B cell (primary cell): ENCODE measurements at places on chromosomes 7 and 10. TPM values are rescaled to one million over a fixed set of nuclear protein-coding genes. Genes with fewer than 3 reads are reported as not detected.
A peak's percentile ranks its signal among the peaks of the same experiment; 100 is the strongest.

DNA sequence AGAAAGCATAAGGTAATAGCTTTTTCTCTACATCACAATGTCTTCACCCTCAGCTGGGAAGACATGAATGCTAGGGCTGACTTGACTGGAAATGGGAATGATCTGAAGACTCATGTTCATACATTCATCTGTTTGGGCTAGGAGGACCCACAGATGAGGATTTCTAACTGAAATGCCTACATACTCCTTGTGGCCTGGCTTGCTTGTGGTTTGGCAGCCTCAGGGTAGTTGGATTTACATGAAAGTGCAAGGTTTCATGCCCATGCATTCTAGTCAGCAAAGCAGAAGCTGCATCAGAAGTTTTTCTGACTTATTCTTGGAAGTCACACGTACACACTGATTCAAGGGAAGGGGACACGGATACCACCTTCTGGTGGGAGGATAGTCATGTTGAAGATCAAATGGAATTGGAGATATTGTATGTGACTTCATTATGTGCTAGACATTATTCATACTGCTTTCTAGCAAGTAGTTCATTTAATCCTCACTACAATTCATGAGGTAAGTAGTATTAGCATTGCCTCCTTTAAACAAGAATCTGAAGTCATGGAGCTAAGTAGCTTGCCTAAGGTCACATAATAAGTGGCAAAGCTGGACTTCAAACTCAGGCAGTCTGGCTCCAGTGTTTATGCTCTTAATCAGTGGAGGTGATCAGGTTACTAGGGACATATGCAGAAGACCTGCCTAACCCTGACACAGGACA lies 957.0 kb downstream of the LRMDA start:
- DNase-seq, result no peak

Gene PRTFDC1
- 0.22 and 0.63 TPM in 2 replicates for polyA plus RNA-seq

DNA sequence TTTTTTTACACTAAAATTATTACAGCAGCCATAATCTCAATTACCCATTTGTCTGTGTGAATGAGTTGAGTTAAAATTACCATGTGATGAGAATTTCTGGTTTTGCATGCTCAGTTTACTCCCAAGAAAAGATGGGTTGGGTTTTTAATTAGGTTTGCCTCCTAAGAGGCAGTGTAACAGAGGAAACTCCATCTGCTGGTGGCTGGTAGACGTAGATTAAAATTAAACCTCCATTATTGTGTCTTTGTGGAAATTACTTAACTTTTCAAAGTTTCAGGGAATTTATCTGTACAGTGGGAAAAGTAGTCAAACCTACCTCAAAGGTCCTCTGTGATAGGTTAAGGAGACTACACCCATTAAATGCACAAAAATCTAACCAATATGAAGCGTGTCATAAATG lies 954.2 kb downstream of the PCDH15 start:
- no peak for DNase-seq

- no peak for DNase-seq
These were observed 11.4 kb downstream of the ZWINT start for GRCh38 chr10:56349611-56350010.

- DNase-seq, result no peak
These were observed 269.2 kb upstream of the TCERG1L start for GRCh38 chr10:131580674-131581073.

DNA sequence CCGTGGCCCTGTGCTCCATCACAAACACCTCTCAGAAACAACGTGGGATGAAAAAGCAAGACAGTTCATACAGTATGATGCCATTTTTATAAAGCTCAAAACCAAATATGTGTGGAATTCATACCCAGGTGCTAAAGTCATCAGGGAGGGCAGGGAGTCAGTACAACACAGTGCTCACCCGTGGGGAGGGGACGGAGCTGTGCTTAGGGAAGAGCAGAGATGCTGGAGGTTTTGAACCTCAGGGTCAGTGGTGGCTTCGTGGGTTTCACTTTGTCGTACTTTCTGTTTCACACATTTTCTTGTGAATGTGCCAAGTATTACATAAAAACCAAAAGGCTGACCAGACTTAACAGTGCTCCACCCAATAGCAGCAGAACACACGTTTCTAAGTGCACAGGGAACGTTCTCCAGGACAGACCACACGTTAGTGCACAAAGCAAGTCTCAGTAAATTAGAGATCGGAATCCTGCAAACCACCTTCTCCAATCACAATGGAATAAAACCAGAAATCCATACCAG lies 21.2 kb downstream of the ZMIZ2 start:
- DNase-seq, result peak; percentile 49

GRCh38 chr10:3871424-3871996 lies 86.5 kb upstream of the KLF6 start:
- DNase-seq, result no peak

DNA sequence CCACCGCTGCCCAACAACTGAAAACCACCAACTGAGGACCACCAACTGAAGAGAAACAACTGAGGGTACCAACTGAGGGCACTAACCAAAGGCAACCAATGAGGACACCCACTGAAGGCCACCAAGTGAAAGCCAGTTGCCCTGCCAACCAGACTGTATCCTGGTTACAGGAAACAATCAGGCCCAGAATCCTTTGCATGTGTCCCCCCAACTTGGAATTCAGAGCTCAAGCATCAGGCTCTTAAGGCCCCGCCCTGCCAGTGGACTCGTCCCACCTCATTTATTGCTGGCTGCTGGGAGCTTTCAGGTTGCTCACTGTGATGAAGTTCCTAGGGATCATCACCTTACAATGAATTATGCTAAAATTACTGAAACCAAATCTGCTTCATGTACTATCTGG lies 76.6 kb upstream of the ABI1 start:
- no peak for DNase-seq

GRCh38 chr7:24384362-24385030 lies 100.5 kb downstream of the NPY start:
- DNase-seq, result no peak

DNA sequence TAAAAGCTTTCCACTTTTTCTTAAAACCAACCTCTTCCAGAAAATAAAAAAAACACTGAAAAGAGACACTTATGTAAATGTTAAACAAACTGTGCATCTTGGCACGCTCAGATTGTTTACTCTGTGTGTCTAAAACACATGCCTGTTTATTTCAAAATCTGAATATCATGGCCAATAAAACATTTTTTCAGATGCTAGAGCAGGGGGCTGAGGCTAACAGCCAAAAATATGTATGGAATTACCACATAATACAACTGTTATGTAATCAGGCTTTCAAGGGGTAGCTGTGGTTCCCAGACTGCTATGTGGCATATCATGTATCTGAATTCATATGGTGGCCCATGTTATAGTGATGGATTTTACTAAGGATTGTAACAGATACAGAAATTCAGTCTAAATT lies 130.4 kb downstream of the HIBADH start:
- no peak for DNase-seq

Gene ADO
- polyA plus RNA-seq, result 8.6 and 9.4 TPM in 2 replicates

GRCh38 chr10:44418637-44419036 lies 33.7 kb upstream of the CXCL12 start:
- no peak for DNase-seq

GRCh38 chr10:120555436-120555835 lies 98.4 kb downstream of the PLPP4 start:
- DNase-seq, result no peak

GRCh38 chr7:11193131-11193867 lies 219.6 kb downstream of the PHF14 start:
- DNase-seq, result no peak

DNA sequence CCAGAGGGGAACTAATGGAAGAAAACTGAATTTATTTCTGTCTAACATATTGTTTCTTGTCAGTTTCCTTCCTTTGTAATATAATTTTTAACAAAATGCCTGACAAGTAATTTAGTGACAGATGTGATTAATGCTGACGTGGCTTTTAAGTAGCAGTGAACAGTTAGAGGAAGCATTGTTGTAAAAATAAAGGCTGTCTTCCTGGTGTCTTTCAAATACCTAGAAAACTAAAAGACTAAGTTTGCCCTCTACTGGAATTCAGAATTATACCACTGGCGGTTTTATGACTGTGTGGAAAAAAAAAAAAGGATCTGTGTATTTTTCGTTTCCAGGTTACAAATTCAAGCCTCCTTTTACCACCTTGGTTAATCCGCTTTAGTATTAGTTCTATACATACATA lies 217.1 kb upstream of the DPP6 start:
- no peak for DNase-seq

Gene BTAF1
- 58.2 and 90.5 TPM in 2 replicates for polyA plus RNA-seq

DNA sequence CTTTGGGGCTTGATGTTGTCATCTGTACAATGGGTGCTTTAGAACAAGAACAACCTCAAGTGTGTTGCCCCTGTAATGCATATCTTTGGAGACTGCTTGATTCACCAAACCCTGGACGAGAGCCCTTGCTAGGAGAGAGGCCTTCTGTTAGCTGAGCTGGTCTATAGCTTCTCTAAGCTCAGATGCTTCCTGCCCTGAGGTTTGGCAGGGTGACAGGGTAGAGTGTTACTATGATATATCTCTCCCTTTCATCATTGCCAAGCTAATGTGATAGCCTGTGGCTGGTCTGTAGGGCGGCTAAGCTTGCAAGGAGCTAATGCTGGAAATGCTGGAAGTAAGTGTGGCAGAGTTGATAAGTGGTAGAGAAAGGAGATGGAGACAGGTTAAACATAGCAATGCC lies 364.1 kb downstream of the RPS24 start:
- no peak for DNase-seq

GRCh38 chr7:45099891-45100760 lies 11.4 kb upstream of the NACAD start:
- DNase-seq, result no peak

GRCh38 chr7:158066085-158066484 lies 521.5 kb downstream of the PTPRN2 start:
- no peak for DNase-seq

Gene BTBD16
- not detected in 2 replicates for polyA plus RNA-seq

GRCh38 chr7:5408777-5409176 lies 14.9 kb downstream of the TNRC18 start:
- DNase-seq, result no peak

- DNase-seq, result no peak
These were observed 15.2 kb upstream of the UBE2D1 start for GRCh38 chr10:58319599-58319998.

Gene FGFR2
- not detected in 2 replicates for polyA plus RNA-seq

DNA sequence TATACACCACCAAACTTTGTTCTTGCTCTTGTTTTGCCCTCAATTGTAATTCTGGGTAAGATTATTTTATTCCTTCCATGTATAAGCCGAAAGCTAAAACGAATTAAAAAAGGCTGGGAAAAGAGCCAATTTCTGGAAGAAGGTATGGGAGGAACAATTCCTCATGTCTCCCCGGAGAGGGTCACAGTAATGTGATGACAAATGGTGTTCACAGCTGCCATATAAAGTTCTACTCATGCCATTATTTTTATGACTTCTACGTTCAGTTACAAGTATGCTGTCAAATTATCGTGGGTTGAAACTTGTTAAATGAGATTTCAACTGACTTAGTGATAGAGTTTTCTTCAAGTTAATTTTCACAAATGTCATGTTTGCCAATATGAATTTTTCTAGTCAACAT lies 12.5 kb upstream of the CFAP69 start:
- no peak for DNase-seq

GRCh38 chr10:97412891-97413304 lies 11.8 kb upstream of the RRP12 start:
- DNase-seq, result no peak

DNA sequence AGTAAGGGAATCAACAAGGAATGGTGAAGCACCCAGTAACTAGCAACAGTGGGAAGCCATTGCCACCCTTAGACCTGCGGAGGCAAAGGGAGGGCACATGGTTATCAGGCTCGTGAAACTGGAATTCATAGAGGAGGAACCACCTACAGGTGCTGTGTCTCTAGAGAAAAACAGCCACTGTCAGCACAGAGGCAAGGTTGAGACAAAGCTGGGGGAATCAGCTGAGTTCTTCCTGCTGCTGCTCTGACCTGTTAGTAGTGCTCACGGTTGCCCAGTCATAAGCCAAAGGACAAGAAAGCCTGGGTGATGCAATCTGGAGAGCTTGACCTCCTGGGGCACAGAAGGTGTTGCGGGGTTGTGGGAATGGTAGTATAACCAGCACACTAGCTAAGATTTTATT lies 110.1 kb downstream of the TPST1 start:
- no peak for DNase-seq

DNA sequence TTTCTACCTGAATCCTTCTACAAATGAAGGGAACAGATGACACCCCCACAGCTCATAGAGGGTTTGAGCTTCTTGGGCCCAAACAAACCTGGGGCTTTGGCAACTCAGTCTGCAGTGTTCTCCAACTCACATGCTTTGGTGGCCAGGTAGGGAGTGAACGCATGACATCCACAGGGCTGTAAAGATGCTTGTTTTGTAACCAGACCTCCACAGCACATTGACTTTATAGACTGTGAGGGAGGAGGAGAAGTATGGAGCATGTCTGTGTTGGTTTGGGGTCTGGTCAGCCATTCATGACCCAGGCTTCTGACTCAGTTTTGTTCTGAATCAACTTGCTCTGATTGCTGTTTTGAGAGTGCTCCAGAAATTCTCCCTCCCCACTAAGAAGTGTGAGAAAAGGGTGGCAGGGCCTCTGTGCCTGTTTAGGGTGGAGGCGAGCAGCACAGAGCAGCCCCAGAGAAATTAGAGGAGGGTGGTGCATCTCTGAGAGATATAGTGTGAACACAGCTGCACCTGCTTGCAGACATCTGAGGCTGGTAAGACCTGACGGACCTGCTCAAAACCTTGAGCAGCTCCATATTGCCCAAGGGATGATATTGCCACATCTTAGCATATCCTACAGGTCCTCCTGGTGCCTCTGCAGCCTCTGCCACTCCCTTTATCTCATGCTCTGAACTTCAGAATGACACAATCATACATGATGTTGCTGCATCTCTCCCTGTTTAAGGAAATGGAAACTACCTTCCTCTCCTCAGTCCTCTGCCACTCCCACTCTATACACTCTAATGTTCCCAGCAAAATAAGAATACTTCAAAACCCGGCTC lies 287.7 kb downstream of the ABCA13 start:
- DNase-seq, result no peak

Gene PDK4
- 0.29 and 0.54 TPM in 2 replicates for polyA plus RNA-seq

Gene IL6
- polyA plus RNA-seq, result 222 and 341 TPM in 2 replicates

Gene ZNF503
- 0.04 and 0.16 TPM in 2 replicates for polyA plus RNA-seq

GRCh38 chr7:135553346-135553745 lies 4.4 kb upstream of the NUP205 start:
- no peak for DNase-seq

Gene MGAM2
- polyA plus RNA-seq, result not detected in 2 replicates

GRCh38 chr10:105733924-105734323 lies 1092.8 kb downstream of the SORCS3 start:
- no peak for DNase-seq

DNA sequence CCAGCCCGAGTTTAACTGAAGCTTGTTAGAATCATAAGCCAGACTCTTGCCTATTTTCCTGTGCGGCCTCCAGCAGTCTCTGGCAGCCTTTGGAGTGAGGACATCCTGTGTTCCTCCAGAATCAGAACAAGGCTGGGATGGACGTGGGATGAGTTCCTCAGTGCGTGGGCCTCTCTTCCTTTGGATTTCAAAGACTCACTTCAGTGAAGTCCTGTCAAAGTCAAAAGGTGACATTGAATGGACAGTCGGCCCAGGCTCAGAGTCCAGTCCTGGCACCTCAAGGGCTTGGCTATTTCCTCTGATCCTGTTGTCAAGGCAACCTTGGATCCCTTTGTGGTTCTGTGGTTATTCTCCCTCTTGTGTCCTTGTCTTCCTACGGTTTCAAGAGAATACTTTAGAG lies 21.4 kb upstream of the SMC3 start:
- no peak for DNase-seq

GRCh38 chr7:145009876-145010275 lies 174.0 kb upstream of the TPK1 start:
- no peak for DNase-seq
